Endodermal cell (in vitro differentiated cells): ENCODE measurements at places on chromosomes 1 and 21.

DNA sequence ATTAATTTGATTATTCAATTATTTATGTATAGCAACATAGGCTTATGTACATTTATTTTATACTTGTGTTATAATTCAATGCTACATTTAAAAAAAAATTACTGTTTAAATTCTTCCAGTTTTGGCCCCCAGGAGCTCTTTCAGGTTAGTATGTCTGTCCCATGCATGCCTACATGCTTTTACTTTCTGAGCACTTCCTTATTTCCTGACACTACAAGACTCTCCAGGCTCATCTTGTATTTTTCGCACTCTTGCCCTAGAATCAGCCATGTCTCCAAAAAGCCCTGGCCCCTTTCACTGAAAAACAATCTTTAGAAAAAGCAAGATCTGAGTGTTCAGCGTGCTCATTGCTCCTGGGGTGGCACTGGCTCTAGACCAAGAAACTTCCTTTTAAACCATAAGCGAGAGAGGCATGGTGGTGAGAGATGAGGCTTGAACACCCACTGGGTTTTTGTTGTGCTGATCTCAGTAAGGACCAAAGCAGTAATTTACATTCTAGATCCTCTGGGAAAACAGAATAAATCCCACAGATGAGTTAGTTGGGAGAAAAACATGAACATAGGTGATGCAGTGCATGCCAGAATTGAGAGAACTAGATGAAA lies 95.0 kb downstream of the SLC30A10 start:
- peak; percentile 73 for DNase-seq

- no peak for DNase-seq
Observed at GRCh38 chr1:186240436-186240835, 134.6 kb downstream of the TPR start.

DNA sequence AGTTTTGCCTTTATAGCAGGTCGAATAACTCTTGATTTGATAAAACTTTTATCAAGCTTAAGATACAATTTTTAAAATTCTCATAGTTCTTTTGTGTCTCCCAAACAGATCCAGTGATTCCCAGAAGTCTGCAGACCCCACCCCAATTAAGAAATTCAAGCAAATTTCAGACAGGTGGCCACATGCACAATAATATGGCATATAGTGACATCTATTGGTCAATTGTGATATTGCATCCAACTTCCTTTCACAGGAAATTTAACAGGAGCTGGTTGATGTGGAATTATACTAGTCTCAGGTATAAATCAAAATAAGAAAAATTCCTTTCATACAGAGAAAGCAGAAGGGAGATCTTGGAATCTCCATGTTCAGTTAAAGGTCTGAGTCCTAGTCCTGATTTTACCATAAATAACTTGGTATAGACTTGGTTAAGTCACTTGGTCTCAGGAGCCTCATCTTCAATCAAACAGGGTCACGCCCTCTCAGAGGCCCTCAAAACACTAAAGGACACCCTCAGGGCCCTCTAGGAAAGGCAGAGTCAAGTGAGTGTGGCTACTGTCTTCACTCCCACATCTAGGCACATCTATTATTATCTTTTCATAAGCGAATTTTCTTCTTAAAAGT lies 24.1 kb downstream of the PIGM start:
- DNase-seq, result no peak

DNA sequence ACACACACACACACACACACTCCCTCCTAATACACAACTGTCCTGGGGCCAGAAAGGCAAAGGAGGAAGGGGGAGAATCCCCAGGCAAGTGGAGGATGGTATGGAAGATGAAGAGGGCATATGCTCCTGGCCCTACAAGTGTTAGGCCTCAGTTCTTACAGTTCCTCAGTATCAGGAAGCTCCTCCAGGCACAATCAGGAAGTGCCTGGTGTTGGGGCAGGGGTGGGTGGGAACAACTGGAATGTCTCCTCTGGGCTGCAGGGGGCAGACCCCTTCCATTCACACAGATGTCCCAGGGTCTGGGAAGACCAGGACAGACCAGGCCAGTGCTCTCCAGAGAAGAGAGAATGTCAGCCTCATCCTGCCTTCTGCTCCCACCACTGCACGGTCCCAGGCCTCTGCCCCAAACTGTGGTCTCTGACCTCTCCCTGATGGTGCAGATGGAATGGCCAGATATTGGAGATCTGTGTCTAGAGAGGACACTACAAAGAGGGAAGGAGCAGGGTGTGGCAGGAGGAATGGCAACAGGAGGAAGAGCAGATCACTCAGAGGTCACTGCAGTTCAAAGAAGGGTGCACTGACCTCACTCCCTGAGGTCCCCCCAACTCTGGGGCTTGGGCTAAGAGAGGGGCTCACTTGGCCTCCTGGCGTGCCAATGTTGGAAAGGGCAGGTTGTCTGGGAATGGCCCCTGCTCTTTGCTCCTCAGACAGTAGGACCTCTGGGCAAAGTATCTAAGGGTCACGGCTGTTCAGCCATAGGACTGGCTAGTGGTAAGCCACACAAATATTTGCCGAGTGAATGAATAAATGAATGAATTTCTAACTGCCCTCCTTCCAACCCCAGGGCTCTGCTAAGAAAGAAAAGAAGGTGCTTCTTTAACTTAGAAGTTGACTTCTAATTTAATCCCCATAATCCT lies 2.5 kb upstream of the DENND2D start:
- peak; percentile 67 for DNase-seq
